ENCODE measurements at places on chromosomes 3 and 15. TPM values are rescaled to one million over a fixed set of nuclear protein-coding genes. Genes with fewer than 3 reads are reported as not detected.
A peak's percentile ranks its signal among the peaks of the same experiment; 100 is the strongest.

DNA sequence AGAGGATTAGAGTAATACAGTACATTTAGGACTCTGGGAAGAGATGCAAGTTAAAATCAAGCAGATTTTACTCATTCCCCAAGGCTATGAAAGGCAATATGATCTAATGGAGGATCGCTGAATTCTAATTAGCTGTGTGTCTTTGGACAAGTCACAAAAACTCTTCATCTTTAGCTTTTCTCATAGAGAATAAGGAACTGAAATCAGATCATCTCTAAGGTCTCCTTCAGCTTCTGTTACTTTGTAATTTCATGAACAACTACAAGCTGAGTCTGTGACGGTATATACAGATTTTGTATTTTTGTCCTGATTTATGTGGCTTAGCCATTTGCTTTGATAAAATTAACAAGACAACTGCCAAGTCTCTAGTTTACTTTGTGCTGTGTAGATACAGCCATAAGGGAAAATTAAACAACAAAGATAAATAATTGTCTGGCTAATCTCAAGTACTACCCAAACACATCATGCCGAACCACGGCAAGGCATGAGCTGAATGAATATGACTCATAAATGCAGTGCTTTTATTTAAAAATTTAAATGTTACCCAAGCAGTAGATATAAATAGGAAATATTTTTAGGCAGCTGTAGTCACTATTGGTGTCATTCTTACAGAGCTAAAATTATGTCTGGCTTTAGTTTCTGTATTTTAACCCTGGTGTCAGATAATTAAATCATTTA, 81.5 kb downstream of the GAP43 start:
- no peak for DNase-seq

GRCh38 chr15:78950902-78951840, 6.3 kb upstream of the CTSH start:
- no peak for DNase-seq

- no peak for DNase-seq
Measured at GRCh38 chr3:127011270-127011992, 28.5 kb downstream of the PLXNA1 start.

GRCh38 chr3:185332026-185332735, 30.8 kb upstream of the MAP3K13 start:
- no peak for DNase-seq

DNA sequence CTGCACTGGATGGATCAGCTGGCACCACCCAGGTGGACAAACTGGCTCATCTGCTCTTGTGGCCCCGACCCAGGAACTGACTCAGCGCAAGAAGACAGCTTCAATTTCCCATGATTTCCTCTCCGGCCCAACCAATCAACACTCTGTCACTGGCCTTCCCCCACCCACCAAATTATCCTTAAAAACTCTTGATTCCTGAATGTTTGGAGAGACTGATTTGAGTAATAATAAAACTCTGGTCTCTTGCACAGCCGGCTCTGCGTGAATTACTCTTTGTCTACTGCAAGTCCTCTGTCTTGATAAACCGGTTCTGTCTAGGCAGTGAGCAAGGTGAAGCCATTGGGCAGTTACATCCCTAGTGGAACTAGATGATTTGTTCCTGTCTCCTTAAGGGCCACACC, 16.1 kb downstream of the BDH1 start:
- DNase-seq: no peak

GRCh38 chr15:52054381-52054780, 35.4 kb downstream of the MAPK6 start:
- DNase-seq: no peak

DNA sequence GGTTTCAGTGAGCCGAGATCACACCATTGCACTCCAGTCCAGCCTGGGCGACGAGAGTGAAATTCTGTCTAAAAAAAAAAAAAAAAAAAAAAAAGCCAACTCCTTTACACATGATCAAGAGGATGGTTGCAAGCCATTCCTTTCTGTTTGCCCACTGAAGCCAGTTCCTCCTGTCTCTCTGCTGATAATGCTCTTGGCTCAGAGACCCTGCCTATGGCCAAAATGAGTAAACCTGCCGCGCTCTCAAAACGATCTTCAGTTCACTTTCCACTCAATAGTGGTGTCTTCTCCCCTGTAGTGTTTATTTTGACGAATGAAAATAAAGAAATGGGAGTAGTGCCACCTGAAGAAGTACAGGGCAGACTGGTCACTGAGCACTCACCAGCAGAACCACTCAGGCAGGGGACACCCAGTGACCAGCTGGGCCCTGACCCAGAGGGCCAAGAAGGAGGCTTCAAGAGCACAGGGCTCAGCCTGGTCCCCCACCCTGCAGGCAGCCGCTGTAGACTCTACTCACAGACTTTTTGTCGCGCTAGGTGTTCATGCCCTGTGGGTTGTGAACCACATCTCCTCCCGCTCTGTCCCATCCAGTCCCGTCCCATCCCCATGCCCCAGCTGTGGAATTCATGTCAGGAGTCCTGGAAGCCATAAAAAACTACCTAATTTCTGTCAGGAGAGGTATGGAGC, 23.6 kb downstream of the GRAMD2A start:
- DNase-seq: no peak

GRCh38 chr15:67035886-67036285, 29.5 kb upstream of the SMAD3 start:
- no peak for DNase-seq

DNA sequence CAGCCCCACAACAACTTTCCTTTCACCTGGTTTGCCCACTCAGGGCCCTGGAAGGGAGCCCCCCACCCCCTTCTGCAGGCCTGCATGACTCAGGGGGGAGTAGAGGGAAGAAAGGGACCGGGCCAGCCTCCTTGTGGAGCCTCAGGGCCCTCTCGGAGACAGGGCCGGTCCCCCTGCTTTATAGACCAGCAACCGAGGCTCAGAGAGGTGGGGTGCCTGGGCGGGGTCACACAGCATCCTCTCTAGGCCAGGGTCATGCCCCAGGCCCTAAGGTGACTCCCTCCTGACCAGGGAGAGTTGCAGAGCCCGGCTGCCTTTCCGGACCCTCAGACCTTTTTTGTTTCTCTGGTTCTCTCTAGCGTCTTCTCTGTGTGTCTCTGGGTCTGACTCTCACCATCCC, 211.3 kb downstream of the TBC1D2B start:
- peak; percentile 44 for DNase-seq

GRCh38 chr15:73752806-73753193, 351 bp downstream of the INSYN1 start:
- no peak for DNase-seq

- no peak for DNase-seq
Measured at GRCh38 chr15:39299486-39300267, 281.2 kb upstream of the THBS1 start.

DNA sequence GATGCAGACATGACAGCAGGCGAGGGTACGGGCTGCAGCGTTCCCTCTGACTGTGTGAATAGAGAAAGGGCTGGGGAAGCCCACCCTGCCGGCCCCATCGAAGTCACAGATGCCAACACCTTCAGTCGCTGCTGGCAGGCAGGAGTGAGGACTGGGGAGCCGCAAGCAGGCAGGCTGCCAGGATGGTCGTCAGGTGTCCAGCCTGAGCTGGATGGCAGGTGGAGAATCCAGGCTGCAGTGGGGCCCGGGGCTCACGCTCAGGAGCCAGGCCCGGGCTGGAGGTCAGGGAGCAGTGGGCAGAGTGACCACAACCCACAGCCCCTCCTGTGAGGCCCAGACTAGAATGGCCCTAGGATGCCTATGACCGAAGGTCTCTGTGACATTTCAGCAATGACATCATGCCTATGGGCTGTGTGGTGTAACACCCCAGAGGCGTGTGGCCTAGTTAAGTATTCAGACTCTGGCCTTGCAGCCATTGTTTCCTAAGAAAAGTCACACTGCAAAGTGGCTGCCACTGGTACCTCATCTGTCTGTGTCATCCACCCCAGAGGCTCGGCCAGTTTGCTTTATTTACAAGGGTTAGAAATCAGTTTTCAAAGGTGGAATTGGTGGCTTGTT, 15.7 kb downstream of the PRR23E start:
- DNase-seq: peak; percentile 46

DNA sequence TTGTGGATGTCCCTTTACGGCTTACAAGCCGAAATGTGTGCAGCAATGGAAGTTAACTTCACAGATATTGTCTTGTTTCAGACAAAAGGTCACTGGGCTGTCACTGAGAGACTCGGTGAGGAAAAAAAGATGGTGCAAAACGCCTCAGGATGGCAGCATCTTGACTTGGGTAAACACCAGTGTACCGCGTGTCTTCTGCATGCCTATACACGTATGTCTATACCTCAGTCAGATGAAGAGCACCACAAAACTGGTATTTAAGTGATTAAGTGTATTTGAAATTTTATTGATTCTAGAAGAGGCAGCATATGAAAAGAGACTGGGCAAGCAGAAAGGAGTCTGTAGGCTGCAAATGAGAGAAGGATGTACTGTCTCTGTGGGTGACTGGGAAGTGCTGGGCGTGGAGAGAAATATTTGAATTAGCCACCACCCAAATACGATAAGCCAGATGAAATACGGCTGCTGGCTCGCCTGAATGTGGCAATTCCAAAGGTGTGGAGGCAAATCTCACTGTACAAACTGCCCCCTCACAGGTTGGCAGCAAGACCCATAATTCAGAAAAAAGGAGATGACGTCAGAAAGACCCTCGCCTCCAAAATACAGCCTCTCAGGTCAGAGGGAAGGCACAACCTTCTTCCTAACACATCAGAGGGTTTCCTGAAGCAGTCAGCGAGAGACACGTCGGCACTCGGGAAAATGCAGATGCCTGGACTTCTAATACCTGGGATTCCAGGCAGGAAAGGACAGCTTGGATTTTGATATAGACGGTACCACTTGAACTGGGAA, 53.4 kb upstream of the NEO1 start:
- no peak for DNase-seq

GRCh38 chr3:177136741-177137140, 60.5 kb downstream of the TBL1XR1 start:
- DNase-seq: no peak

GRCh38 chr3:67493808-67494207, 160.6 kb downstream of the SUCLG2 start:
- no peak for DNase-seq

DNA sequence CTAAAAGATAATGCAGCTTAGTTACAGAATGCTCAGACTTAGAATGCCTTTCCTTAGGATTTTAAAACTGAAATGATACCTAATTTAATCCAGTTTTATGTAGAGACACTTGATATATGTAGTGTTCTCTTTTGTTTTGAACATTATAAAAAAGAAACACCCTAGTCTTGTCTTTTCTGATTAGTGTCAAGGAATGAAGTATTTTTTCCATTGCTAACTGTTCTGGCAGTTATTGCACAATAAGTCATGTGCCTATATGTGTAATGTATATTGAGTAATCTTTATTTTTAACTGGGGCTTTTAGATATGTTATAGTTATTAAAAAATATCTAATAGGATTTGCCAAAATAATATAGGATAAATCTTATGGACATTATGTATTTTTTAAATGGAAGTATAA, 4.5 kb downstream of the ARL8B start:
- DNase-seq: no peak

DNA sequence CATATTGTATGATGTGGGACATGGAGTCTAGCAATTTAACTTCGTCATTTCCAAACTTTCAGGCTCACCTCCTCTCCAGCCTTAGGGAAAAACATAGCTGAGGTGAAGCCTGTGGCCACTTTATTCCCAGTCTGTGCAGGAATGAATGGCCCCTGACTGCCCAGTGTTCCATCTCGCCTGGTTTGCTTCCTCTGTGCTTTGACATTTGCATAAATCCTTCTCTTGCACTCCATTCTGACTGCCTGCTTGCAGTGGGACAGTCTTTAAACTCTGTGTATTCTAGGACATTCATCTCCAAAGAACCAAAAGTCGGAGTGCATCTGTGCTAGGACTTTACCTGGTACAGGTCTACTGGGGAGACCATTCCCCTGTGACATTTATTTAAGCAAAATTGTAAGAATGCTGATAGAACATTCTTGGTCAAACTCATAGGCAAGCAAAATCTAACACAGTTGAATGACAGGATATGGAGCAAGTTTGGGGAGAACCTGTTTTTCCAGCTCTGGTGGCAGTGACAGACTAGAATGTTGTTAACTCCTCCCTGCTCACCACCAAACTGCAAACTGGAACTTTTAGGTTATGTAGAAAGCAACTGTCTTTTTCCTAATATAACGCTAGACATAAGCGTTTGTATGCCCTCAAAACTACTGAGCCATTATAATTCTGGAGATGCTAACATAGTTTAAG, 22.1 kb downstream of the TMED3 start:
- DNase-seq: no peak

DNA sequence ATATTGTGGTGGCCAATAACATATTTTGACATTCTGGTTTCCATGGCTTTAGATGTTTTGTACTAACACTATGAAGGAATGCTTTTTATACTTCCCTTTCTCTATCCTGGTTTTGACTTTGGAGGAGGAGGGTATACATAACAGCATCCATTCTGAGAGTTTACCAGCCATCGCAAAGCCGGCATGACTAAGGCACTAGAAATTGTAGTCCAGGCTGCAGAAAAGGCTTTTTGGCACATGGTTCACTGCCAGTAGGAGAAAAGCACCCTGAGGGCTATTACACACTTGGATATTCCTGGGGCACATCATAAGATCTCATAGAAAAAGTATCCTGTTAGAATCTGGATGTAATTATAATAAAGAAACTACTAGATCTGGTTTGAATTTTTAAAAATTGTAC, 101.8 kb downstream of the STT3B start:
- DNase-seq: no peak

DNA sequence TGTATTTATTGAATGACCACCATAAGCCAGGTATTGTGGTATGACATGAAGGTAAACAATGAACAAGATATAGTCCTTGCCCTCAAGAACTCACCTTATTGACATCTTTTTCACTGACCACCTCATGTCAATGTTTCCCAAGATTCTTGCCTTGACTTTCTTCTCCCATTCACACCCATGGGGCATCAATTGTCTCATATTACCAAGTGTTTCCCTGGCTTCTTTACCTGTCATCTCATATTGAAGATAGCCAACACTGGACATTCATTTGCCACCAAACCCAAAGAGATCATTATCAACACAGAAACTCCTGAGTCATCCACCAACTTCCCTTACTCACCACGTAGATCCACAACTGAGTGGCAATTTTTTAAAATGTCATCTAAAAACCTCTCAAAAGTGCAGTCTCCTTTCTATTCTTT, 2.2 kb downstream of the EFHB start:
- no peak for DNase-seq

DNA sequence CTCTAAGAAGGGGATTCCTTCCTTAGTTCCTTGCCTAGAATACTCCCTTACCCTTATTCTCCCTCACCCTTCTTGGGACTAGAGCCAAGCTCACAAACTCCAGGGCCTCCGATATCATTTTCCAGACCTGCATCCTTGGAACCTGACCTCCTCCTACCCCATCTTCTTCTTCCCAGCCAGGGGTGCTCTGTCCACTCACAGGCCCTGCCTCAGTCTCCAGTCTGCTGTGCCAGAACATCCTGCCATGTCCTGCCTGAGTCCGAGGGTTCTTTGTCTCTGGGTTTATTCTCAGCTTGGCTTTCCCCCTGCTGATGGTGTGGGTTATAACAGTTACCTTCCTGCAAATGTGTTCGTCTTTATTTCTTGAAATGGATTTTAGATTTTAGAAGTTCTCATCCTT, 59.9 kb upstream of the MCF2L2 start:
- DNase-seq: no peak

GRCh38 chr3:98974442-98974841, 72.9 kb upstream of the DCBLD2 start:
- no peak for DNase-seq

- no peak for DNase-seq
Measured at GRCh38 chr3:166367947-166368533, 530.8 kb upstream of the BCHE start.

GRCh38 chr3:152051501-152052404, 178.3 kb downstream of the SUCNR1 start:
- DNase-seq: no peak

Gene GPR149
- total RNA-seq: not detected

Gene LRRC2
- 11.1 TPM for total RNA-seq

Gene RLBP1
- total RNA-seq: 0.27 TPM

Gene POPDC2
- total RNA-seq: 157 TPM

Gene COLQ
- 2.1 TPM for total RNA-seq

Gene ZSCAN29
- 19.7 TPM for total RNA-seq

Data from sigmoid colon (tissue), 7 donors.